ENCODE measurements at places on chromosomes 4 and X.

GRCh38 chrX:154727871-154728270, 23.0 kb downstream of the GAB3 start:
- ATAC-seq, result no peak

DNA sequence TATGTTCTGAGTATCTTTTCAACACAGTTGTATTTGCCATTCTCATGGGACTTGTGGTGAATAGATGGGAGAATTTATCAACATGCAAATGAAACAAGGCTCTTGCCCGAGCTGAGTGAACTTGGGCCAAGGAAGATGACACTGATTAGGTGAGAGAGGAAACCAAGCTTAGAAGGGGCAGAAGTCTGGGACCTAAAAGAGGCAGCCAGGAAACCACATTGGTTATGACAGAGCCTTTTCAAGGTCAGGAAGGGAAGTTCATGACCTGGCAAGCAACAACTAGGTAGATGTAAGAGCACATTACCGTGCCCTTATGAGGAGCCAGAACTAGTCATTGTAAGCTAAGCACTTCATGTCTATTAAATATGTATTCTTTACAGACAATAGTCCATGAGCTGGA, 590.3 kb downstream of the PACRGL start:
- ATAC-seq, result no peak

DNA sequence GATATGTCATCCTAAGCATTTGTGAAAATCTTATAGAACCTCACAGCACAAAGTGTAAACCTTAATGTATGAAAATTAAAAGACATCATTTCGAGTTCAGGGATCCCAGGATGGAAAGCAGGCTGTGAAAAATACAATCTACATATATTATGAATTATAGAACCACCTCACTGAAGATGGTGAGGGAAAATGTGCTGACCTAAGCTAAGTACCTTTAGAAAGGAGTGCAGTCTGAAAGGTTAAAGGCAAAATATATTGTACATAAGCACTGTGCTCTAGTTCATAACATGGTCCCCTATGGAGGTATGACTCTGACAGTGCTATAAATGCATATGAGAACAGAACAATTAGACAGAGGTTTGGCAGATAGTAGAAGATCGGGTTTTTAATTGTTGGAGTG, 368.6 kb downstream of the TMA16 start:
- ATAC-seq, result no peak

DNA sequence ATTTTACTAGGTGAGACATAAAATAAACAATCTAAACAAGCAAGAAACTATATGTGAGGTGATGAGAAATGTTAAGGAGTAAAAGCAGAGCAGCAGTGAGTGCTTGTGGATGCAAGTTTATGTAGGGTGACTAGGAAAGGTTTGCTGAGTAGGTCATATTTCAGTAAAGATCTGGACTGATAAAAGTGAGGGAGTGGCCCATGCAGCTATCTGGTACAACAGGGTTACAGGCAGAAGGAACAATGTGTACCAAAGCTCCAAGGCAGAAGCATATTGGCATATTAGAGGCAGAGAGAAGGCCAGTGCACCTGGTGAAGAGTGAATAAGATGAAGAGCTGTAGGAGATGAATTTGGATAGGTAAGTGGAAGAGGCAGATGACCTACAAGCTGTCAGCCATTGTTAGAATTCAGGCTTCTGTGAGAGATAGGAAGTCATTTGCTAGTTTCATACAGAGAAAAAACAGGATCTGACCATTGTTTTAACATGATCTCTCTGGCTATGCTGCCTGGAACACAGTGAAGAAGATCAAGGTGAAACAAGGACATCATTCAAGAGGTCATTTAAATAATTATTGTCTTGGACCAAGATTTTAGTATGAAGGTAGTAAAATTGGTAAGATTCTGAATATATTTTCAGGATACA, 274.6 kb downstream of the ANKRD50 start:
- no peak for ATAC-seq

- ATAC-seq, result no peak
Measured at GRCh38 chrX:87468941-87469340, 48.7 kb upstream of the KLHL4 start.

GRCh38 chr4:150063128-150063527, 15.1 kb upstream of the DCLK2 start:
- ATAC-seq, result no peak

DNA sequence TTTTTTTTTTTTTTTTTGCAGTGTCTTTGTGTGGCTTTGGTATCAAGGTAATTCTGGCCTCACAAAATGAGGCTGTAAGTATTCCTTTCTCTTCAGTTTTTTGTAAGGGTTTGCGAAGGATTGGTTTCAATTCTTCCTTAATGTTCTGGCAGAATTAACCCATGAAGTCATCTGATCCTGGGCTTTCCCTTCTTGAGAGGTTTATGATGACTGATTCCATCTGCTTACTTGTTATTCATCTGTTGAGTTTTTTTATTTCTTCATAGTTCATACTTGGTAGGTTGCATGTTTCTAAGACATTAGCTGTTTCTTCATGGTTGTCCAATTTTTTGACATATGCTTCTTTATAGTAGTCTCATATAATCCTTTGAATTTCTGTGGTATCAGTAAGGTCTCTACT, 181.4 kb upstream of the PDE5A start:
- no peak for ATAC-seq

DNA sequence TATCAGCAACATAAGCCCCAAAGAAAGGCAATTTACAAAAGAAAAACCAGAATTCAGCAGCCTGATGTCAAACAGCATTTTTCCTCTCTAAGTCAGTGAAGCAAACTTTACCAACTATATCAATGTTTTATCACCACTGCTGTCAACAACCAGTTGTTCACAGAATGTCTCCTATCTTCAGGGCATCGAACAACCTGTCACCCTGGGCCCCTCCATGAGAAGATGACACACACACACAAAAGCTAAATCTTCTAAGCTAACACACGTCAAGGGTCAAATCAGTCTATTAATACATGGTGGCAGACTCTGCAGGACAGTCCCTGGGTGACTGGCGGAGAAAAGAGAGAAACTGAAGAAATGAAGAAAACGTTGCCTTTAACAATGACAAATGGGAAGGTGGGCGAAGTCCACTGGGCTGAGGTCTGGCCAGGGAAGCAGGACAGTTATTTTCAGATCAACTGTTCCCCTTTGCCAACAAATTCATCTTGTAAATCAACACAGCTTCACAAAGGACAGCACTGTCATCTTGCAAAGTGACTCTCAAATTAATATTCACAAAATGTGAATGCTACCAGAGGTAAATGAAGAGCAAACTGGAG, 13.0 kb downstream of the FAT1 start:
- ATAC-seq, result no peak

DNA sequence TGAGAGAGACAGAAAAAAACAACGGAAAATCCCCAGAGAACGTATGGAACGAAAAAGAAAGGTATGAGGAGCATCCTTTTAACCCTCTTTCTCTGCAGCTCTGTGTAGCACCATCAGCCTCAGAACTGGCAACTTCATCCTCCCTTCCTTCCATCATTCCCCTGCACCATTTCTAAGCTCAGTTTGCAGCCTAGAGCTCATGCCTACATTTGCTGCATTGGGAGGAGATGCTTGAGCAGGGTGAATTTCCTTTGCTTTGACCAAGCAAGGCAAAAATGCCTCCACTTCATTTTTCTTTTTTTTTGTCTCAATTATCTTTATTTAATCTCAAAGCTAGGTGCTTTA, 67.9 kb downstream of the ANK2 start:
- no peak for ATAC-seq

- ATAC-seq, result no peak
Measured at GRCh38 chrX:130075777-130076176, 34.5 kb downstream of the ELF4 start.

DNA sequence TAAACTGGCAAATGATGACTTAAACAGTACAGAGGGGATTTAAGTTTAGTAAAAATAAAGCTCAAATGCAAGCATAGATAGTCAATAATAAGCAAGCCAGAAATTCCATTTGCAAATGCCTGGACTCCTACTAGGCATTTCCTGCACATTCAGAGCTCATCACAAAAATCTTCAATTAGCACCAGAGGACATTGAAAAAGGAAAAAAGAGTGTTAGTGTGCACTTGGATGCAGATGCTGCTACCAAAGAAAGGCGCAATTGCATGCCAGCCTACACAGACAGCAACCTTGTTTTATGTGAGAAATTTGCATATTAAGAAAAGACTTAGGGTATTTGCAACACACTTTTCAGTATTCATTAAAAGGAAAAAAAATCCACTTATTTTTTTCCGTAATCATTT, 282.1 kb downstream of the GRIA2 start:
- no peak for ATAC-seq

GRCh38 chr4:83731609-83732008, 195.7 kb downstream of the GPAT3 start:
- ATAC-seq, result no peak

GRCh38 chrX:108132034-108132433, 40.5 kb downstream of the ATG4A start:
- ATAC-seq, result no peak

DNA sequence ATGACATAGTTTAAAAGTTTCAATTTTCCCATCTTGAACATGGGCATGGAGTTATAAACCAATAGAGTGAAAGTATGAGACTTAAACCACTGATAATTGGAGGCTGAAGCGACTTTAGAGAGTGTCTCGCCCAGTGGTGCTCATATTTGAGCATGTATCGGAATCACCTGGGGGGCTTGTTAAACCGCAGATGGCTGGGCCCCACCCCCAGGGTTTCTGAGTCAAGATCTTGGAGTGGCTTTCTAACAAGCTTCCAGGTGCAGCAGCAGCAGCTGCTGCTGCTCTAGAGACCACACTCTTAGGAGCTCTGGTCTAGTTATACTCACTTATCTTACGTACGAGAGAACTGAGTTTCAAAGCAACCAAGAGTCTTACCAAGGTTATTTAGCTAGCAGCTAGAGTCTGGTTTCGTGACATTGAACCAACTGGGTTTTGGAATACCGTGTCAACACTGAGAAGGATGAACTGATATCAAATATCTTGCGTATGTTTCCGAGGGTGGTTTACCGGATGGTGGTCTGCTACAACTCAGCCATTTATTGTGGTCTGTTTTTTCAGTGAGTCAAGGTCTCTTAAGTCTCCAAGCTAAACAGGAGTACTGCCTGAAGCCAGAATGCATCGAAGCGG, 5.9 kb downstream of the PHEX start:
- no peak for ATAC-seq

GRCh38 chr4:165834116-165834515, 38.9 kb upstream of the TLL1 start:
- ATAC-seq, result no peak

GRCh38 chrX:70096052-70096451, 33.8 kb downstream of the OTUD6A start:
- ATAC-seq, result no peak

DNA sequence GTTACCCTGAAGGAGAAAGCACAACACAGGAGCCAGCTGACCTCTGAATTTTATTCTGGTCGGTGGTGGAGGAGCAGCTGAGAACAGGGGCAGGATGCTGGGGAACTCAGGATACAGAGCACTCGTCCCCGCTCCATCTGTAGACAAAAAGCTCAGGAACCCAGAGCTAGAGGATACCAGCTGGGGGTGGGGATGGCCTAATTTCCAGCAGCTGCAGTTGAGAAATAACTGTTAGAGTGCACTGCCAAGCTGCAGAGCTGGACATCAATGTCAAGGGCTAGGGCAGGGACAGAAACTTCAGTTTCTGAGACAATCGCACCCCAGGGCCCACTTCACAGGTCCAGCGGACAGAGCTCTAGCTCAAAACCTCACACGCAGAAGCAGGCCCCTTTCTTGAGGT, 122.1 kb upstream of the GUCY1A1 start:
- no peak for ATAC-seq
